ENCODE measurements at places on chromosomes 3 and 15.

- DNase-seq: no peak
These were observed 3.8 kb downstream of the IL1RAP start for GRCh38 chr3:190517687-190518086.

DNA sequence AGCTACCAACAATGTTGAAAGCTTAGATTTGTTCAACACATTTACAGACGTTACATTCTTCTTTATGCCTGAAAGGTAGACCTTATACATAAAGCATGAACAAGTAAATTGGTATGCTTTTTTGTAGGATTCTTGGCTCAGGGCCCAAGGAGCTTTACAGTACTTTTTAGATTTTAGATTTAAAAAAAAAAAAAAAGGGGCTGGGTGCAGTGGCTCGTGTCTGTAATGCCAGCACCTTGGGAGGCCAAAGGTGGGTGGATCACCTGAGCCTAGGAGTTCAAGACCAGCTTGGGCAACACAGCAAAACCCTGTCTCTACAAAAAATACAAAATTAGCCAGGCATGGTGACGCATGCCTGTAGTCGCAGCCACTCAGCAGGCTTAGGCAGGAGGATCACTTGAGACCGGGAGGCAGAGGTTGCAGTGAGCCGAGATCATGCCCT, 39.7 kb downstream of the MEF2A start:
- DNase-seq: no peak

GRCh38 chr3:190853464-190853863, 9.0 kb downstream of the GMNC start:
- DNase-seq: no peak

- DNase-seq: no peak
These were observed 507 bp upstream of the AP3B2 start for GRCh38 chr15:82710208-82710555.

- no peak for DNase-seq
These were observed 16.1 kb upstream of the IL1RAP start for GRCh38 chr3:190497811-190498210.

- no peak for DNase-seq
These were observed 141.1 kb downstream of the FNDC3B start for GRCh38 chr3:172180473-172180872.

DNA sequence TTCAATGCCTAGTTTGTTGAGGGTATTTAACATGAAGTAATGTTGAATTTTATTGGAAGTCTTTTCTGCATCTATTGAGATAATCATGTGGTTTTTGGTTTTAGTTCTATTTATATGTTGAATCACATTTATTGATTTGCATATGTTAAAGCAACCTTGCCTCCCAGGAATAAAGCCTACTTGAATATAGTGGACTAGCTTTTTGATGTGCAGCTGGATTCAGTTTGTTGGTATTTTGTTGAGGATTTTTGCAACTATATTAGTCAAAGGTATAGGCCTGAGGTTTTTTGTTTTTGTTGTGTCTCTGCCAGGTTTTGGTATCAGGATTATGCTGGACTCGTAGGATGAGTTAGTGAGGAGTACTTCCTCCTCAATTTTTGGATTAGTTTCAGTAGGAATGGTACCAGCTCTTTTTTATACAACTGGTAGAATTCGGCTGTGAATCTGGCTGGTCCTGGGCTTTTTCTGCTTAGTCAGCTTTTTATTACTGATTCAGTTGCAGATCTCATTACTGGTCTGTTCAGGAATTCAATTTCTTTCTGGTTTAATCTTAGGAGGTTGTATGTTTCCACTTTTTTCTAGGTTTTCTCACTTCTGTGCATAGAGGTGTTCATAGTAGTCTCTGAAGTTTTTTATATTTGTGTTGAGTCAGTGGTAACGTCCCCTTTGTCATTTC, 209.8 kb upstream of the RBMS3 start:
- no peak for DNase-seq

GRCh38 chr15:63888146-63888545, 54.4 kb upstream of the HERC1 start:
- no peak for DNase-seq

- DNase-seq: no peak
These were observed 65.6 kb downstream of the PLSCR2 start for GRCh38 chr3:146403792-146404191.

DNA sequence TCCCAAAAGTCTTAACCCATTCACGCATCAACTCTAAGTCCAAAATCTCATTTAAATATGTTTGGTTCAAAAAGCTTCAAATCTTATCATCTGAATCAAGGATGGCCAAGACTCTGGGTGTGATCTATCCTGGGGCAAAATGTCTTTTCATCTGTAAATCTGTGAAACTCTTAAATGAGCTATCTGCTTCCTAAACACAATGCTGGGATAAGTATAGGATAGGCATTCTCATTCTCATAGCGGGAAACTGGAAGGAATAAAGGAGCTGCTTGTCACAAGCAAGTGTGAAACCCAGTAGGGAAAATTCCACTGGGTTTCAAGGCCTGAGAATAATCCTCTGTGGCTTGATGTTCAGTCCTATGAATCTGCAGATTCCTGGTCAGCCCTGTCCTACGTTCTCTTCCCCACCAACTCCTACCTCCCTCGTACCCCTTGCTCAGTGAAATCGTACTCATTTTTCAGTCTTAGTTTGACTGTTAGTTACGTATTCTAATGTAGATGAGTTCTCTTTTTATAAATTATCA, 156.7 kb downstream of the EPHA3 start:
- no peak for DNase-seq

DNA sequence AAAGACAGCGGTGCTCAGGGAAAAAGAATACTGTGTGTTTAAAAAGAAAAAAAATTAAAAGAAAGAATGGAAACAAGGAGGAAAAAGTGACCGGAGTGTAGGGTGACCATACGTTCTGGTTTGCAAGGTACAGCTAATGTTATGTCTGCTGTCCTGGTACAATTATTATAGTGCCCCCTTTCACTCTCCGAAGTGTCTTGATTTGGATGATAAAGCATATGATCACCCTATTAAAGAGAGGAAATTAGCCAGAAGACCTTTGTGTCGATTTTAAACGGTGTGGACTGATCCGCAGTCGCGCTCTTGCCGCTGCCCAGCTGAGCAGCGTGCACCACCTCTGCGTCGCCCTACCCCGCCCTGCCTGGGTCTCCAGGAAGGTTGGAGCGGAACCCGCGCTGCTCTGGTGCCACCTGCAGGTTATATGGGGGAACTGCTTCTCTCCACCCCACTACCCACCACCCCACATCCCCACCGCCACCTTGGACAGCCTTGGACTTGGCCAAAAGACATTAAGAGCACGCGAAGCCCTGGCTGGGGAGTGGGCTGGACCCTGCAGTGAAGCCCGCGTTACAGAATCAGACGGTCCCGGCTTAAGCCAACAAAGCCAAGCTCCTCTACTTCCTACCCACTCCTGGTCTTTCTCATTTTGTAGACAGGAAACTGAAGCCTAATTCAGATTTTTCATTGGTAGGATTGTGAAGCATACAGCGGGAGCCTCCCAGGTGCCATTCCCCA, 41.2 kb upstream of the UBE2Q2 start:
- DNase-seq: peak; percentile 89

DNA sequence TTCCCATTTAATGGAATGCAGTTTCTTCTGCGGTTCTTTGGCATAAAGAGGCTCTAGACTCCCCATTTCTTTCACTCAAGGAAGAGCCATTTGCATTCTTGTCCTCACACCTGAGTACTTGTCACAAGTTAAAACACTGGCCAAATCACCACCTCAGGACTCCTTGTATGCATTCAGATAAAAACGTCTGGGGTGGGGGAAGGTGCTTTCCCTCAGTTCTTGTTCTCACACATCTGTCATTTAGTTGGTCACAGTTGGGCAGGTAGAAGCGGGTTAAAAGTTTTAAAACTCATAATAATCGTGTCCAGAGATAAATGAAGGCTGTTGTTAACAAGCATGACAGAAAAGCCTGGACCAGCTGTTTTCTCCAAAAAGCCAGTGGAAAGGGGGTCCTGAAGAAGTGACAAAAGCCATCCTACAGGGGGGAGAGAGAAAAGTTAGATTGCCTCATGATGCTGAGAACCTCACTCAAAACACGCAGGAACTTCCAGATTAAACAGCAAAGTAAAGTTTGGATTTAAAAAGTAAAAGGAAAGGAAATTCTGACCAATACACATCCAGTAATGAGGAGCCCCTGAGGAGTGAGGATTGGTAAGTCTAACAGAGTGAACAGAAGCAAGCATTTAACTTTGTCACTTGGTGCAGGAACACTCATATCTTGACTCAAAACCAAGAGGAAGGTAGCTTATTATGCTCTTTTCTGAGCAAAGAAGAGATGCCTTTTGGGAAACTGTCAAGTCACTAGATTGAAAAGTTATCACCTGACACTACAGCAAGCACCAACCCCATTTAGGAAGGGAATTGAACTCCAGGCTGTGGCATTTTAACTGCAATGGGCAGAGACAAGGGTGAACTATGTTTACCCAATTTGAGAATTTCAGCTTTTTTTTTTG, 2.8 kb downstream of the BCL2L10 start:
- DNase-seq: no peak

GRCh38 chr3:68743521-68743920, 188.8 kb downstream of the TAFA4 start:
- DNase-seq: no peak

- no peak for DNase-seq
These were observed 46.7 kb upstream of the ATP10A start for GRCh38 chr15:25909806-25910205.

GRCh38 chr3:113223475-113224281, 12.3 kb downstream of the BOC start:
- peak; percentile 18 for DNase-seq

GRCh38 chr3:138124188-138124587, 8.0 kb downstream of the A4GNT start:
- DNase-seq: no peak

GRCh38 chr3:173891272-173892100, 493.9 kb downstream of the NLGN1 start:
- no peak for DNase-seq

DNA sequence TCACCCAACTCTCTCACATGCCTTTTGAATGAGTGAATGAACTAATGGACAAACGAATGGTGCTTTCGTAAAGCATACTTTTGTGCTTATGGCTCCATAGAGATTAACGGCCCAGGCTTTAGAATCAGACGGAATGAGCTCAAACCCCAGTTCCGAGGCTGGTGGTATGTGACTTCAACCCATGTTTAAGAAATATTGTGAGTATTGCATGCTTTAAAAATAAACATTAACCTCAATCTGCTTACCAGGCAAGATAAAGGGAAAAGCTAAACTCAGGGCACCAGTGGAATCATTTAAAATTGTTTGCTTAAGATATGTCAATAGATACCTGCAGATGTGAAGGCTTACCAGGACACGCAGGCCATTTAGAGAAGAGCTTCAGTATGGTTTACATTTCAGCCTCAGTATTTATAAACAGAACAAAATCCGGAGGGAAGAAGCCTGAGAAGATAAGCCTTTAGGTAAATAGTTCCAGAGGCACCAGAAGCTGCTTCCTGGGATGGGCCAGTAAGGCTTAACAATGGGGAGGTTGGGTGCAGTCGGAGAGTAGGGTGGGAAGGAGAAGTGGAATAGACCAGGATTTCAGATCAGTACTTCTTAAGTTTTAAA, 186.4 kb downstream of the ADAMTS9 start:
- DNase-seq: no peak

DNA sequence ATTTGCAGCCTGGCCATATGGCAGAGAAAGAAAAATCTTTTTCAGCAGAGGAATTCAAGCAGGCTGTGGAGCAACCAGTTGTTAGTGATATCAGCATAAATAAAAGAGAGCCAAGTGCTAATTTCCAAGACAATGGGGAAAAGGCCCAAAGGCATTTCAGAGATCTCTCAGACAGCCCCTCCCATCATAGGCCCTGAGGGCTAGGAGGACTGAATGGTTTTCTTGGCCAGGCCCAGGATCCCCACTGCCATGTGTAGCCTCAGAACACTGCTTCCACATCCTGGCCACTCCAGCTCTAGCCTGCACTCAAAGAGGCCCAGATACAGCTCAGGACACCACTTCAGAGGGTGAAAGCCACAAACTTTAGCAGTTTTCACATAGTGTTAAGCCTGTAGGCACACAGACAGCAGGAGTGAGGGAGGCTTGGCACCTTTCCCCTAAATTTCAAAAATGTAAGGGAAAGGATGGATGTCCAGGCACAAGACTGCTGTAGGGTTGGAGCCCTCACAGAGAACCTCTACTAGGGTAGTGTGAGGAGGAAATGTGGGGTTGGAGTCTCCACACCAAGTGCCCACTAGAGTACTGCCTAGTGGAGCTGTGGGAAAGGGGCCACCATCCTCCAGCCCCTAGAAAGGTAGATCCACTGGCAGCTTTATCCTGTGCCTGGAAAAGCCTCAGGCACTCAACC, 191.4 kb downstream of the TBL1XR1 start:
- no peak for DNase-seq

DNA sequence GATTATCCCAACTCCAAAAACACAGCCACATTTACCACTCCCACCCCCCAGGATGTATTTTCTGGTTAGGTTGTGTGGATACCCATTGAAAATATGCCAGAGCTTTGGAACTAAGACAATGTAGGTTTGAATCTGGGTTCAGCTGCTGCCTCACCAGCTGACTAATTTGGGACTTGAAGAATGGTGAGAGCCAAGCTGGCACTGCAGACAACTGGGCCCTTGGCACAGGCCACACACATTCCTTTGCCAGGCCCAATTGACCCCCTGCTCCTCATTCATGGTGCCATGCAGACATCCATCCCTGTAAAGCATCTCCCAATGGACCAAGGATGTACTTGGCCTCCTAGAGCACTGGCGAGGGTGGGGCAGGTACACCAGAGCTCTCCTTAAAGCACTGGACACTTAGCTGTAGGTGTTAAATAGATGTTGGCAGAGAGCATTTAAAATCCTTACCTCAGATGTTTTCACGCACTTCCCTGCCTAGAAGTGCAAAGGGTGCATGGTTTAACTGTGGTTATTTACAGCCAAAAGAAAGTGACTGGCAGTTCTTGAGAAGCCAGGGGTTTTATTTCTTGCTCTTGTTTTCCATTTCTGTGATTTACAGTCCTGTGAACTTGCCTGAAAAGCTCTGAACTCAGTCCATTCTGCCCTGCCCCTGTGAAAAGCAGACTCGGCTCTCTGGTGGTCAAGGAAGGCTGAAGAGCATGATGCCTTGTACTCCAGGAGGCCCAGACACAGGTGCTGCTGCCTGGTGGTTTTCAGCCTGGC, 138.5 kb downstream of the CLSTN2 start:
- no peak for DNase-seq

DNA sequence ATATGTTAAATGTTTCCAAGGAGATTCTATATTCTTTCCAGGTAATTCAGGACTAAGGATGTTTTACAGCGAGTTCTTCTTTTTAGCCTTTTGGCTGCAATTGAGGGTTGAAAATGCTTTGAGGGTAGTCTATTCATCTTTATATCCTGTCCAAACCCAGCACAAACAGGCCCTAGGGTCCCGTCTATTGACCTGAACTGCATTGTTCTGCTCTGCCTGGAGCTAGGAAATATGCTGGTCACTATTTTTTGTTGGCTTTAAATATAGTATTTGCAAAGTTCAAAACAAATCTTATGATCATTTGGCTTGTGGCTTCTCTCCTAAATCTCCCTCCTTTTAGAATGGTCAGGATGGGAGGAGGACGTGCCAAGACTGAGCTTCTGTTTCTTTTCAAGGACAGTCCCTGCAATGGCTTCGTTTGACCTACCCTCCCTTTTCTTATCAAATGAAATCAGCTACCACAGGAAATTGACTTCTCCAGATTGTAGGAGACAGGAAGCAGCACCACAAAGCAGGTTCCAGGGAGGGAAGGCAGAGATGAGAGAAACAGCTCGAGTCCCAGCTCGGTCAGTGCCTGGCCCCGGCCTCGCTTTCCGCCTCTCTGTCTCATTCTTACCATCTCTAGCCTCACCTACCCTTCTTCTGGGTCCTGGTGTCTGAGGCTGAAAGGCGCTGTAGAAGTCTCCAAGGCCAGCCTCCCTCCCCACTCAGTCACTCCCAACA, 27.6 kb upstream of the NRROS start:
- DNase-seq: no peak

All from germinal center (tissue), 1 donor.